AG10803 (cell line): ENCODE measurements at places on chromosomes 12 and 14.
A peak's percentile ranks its signal among the peaks of the same experiment; 100 is the strongest.

DNA sequence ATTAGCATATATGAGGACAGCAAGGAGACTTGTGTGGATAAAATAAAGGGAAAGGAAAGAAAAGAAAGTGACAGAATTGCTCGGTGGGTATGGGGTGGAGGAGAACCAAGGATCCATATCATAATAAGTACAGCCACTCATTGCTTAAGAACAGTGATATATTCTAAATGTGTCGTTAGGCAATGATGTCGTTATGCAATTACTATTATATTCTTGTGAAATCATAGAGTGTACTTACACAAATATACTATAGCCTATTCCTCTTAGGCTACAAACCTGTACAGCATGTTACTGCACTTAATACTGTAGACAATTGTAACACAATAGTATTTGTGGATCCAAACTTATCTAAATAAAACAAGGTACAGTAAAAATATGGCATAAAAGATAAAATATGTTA, 271.1 kb downstream of the CCER1 start:
- no peak for DNase-seq

DNA sequence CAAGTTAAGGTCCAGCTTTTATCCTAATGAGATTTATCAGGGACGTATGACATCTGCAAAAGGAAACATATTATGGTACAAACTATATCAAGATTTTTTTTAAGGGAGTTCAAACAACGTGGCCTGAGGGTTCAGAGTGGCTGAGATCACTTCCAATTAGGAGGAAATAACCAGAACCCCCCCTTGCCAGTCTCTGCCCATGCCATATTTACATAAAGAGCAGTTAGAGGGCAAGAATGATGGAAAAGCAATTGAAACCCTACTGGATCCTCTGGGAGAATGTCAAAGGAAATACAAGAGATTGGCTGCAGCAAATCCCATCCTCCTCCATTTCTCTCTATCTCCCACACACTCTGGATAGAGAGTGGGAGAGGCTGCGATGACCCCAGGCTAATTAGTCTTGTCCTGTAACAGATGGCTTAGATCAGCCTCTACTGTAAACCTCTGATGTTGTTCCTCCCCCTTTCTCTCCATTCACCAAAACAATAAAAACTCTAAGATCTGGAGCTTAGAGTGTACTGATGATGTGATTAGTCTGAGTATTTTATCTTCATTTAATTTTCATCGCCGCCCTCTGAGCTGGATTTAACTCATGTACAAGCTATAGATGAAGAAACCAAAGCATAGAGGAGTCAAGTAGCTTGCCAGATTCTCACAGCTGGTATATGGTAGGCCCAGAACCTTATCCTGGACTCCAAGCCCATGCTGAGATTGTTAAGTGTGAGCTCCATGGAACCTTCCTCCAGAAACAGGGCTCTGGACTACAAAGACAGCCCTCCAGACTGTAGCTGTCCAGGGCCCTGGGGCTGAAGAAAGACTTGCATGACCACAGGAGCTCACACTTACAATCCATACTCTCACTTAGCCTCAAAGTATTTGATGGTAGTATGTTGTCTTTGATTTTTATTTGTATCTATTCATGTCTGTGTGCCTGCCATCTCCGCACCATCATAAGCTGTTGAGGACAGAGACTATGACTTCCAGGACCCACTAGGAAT, 54.1 kb upstream of the GNG2 start:
- DNase-seq: no peak

- no peak for DNase-seq
Observed at GRCh38 chr14:42353315-42353714, 746.6 kb downstream of the LRFN5 start.

- DNase-seq: no peak
Observed at GRCh38 chr14:104388541-104389325, 190.8 kb upstream of the C14orf180 start.

DNA sequence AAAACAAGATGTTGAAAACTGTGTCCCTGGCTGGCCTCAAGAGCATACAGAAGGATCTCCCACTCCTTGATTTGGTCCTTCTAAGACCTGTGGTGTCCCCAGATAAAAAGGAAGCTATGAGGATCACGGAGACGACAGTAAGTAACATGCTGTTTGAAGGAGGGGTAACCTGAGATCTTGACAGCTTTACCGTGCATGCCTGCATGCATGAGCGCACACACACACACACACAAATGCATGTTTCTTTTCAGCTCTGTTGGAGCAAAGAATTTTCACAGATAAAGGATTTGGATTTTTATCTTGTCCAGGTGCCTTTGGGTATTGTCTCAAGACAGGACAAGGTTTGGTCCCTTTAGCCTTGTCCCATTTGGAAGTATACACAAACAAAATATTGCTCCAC, 411.6 kb upstream of the CCDC196 start:
- no peak for DNase-seq

GRCh38 chr14:77133720-77134338, 7.8 kb downstream of the ZDHHC22 start:
- peak; percentile 36 for DNase-seq

GRCh38 chr14:92917956-92918355, 5.0 kb upstream of the CHGA start:
- no peak for DNase-seq

- no peak for DNase-seq
Observed at GRCh38 chr12:111143271-111143670, 222.9 kb upstream of the MYL2 start.

GRCh38 chr12:56593909-56594621, 36.1 kb downstream of the BAZ2A start:
- peak; percentile 80 for DNase-seq

GRCh38 chr12:91210618-91211017, 28.0 kb upstream of the DCN start:
- no peak for DNase-seq

DNA sequence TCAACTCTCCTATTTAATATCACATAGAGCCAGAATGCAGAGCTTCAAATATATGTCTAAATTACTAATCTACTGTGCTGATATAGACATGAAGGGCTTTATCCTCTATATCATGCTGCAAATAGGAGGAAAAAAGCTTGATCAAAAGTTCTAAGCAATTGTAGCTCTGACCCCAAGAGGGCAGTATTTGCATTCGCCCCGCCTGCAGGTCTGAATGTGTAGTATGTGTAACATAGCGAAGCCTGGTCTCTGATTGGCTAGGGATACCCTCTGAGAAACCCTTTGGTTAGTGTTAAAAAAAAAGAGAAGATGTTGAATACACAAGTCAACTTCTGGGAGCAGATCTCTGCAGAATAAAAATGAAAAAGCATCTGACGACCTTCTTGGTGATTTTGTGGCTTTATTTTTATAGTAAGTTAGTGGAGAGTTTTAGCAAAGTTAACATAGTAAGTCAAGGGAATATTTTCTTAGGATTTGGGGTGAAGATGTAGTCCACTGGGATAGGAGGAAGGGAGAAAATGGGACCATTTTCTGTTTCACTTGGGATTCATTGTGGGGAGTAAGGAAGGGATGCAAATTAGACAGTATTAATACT, 151.6 kb upstream of the OR4E1 start:
- no peak for DNase-seq

- DNase-seq: no peak
Observed at GRCh38 chr12:108101605-108102175, 27.4 kb upstream of the WSCD2 start.

- peak; percentile 39 for DNase-seq
Observed at GRCh38 chr12:90510948-90511347, 444.0 kb downstream of the CCER1 start.

- DNase-seq: peak; percentile 59
Observed at GRCh38 chr12:14723763-14724162, 27.4 kb upstream of the GUCY2C start.

DNA sequence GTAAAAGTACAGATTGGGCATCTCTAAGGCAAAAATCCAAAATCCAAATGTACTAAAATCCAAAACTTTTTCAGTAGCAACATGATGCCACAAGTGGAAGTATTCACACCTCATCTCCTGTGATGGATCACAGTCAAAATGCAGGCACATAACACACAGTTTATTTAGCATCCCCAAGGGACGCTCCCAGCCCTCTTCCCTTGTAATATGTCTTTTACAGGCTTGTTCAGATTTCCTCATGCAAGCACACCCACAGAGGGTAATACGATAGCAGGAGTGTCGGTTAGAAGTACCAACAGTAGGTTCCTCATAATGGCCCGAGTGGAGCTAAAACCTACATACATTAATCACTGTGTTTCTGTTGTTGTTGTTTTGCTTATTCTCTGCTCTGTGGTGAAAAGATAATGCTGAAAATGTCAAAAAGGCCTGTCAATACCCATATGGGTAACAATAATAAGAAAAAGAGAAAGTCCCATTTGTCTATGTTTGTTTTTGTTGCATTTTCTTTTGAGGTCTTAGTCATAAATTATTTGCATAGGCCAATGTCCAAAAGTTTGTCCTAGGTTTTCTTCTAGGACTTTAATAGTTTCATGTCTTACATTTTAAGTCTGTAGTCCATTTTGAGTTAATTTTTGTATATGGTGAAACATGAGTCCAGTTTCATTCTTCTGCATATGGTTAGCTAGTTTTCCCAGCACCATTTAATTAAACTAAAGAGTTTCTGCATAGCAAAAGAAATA, 133.1 kb downstream of the LRIG3 start:
- DNase-seq: no peak

DNA sequence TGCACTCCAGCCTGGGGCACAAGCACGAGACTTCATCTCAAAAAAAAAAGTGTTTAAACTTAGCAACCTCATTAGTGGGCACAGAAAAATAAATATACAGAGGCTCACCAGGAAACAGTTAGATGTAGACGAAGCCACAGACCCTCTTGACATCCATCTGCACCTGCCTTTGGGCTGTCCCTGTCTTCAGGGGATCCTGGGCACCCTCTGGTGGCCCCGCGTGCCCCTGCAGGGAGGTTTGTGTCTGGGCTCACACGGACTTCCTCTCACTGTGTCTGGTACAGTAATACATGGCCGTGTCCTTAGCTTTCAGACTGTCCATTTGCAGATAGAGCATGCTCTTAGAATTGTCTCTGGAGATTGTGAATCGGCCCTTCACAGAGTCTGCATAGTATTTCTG, 916.5 kb downstream of the TMEM121 start:
- DNase-seq: no peak

DNA sequence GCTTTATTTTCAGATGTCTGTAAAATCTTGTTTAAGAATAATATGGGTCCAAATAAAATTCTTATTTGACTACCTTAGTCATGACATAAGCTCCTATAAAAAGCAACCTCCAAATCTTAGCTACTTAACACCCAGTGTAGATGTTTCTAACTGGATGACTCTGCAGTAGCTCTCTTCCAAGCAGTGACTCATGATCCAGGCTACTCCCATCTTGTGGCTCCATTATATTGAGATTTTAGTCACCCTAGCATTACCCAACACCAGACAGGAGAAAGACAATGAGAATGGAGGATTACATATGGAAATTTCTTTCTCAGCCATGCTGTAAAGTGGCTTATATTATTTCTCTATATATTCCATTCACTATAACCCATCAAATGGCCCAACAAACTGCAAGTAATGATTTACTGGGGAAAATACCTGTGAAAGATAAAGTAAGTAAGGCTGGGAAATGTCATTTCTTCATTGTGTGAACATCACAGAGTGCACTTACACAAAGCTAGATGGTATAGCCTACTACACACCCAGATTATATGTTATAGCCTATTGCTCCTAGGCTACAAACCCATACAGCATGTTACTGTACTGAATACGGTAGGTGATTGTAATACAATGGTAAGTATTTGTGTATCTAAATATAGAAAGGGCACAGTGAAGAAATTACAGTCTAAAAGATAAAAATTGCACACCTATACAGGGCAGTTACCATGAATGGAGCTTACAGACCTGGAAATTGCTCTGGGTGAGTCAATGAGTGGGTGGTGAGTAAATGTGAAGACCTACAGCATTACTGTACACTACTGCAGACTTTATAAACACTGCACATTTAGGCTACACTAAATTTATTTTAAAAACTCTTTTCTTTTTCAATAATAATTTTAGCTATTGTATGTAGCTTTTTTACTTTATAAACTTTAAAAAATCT, 163.2 kb downstream of the DYRK2 start:
- DNase-seq: peak; percentile 54

DNA sequence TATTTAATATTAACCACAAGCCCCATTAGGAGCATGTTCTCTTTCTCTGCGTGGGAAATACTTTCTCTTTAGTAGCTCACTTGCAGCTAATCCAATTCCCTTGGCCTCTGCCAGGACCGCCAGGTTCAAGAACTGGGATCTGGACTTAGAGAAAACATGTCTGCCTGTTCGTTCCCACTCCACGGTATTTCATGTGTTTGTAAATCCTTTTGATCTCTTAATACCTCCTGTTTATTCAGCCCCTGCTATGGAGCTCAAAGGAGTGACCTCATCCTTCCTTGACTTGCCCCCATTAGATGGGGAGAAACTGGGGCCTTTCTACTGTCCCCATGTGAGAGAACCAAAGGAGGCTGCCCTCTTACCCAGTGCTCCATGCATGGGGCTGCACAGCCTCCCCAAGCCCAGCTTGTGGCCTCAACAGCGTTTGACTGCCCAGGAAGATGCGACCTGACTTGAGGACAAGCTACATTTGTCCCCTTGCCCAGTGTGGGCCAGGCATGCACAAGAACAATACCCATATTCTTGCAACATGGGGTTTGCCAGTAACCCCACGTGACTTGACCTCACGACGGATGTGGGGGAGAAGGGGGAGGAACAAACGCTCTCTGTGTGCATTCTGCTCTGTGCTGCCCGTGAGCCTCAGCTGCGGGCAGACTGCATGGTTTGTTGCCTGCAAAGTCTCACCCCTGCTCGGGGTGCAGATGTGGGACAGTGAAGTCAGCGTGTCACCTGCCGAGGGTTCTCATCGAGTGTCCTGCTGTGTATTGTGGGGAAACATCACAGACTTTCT, 30.3 kb downstream of the CD9 start:
- DNase-seq: peak; percentile 78

DNA sequence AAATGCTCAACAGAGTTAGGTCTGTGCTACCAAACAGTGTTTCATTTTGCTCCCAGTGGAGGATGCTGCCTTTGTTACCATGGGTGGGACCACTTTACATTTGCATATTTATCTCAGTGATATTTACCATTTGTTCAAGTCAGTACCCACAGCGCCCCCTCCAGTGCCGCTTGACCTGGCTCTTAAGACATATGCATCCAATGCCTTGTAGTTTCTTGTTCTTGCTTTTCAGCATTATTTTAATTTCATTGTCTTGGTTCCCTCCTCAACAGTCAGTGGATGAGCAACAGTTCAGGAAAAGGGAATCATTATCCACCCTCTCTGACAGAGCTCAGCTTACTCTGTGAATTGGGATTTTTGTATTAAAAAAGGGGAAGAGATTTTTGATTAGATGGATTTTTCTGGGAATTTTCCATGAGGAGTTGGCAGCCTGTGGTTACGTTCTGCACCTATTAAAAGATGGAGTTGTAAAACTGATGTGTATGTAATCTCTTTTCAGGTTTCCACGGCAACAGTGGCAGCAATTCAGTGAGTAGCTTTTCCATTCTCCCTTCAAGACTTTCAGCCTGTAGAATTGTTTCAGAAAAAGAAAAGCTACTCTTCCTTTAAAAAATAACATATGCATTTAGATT, 240.5 kb upstream of the DAAM1 start:
- DNase-seq: no peak

GRCh38 chr12:38903596-38903995, 1.8 kb downstream of the CPNE8 start:
- DNase-seq: no peak

GRCh38 chr14:58353516-58354299, 42.0 kb upstream of the TOMM20L start:
- peak; percentile 1 for DNase-seq

GRCh38 chr12:109580684-109581333, 7.2 kb downstream of the MVK start:
- no peak for DNase-seq
